ENCODE measurements at places on chromosomes 2 and 18.
A peak's percentile ranks its signal among the peaks of the same experiment; 100 is the strongest.

GRCh38 chr2:223819891-223820290 lies 17.5 kb downstream of the AP1S3 start:
- no peak for DNase-seq

GRCh38 chr18:60372132-60372531 lies 443 bp downstream of the MC4R start:
- no peak for DNase-seq

DNA sequence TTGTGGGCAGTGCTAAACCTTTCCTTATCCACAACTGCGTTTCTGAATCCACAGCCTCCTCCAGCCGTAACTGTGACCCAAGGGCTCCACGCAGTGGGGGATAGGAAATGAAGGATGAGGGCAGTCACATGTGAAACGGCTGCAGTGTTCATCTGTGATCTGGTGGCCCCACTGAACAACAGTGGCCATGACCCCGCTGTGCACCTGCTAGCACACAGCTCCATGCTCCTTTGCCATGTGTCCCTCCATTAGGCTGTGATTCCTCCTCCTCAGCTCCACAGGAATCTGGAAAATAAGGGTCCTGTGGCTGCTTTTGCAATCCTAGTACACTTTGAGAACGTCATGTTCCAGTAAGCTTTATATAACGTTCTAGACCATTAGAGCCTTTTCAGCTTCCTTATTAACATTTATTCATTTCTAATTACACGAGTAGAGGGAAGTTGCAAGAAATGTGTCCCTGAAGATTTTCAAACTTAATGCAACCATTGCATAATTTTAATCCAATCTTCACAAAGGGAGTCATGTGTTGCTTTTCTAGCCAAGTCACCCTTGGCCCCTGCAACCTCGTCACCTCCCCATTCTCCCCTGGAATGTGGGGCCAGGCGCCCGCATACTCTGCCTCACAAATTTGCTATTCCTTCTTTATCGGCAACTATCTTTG lies 7.1 kb upstream of the NAPG start:
- DNase-seq = peak; percentile 19

DNA sequence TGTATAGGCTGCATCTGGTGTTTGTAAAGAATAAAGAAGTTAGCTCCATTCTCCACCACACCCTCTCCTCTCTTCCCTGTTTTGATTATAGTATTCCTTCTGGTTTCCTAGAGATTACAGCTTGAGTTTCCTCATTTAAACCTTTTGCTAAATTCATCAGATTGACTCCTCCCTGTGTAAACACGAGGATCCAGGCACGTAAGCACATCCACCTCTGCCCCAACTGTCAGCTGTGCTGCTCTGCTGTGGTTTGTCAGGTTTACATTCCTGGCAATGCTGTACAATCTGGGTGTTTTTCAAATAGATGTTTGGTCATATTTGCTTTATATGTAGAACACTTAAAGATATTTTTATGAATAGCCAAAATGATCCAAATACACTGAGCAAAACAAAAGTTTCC lies 302.8 kb downstream of the PTGR3 start:
- no peak for DNase-seq

DNA sequence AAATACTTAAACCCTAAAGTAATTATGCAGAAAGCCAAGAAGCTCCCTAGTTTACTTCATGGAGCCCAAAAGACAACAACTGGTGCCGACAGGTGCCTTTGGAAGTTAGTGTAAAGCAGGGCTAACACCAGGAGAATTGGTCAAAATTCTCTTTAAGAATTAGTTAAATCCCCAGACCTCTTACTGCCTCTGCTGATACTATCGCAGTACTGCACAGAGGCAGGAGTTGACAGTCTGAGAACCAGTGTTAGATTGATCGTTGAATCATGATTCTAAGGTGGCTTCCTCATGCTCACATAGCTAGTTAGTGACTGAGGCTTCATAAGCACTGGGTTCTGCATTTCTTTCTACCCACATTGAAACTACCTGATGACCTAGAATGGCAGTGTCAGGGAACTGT lies 445.0 kb downstream of the XIRP2 start:
- DNase-seq = no peak

DNA sequence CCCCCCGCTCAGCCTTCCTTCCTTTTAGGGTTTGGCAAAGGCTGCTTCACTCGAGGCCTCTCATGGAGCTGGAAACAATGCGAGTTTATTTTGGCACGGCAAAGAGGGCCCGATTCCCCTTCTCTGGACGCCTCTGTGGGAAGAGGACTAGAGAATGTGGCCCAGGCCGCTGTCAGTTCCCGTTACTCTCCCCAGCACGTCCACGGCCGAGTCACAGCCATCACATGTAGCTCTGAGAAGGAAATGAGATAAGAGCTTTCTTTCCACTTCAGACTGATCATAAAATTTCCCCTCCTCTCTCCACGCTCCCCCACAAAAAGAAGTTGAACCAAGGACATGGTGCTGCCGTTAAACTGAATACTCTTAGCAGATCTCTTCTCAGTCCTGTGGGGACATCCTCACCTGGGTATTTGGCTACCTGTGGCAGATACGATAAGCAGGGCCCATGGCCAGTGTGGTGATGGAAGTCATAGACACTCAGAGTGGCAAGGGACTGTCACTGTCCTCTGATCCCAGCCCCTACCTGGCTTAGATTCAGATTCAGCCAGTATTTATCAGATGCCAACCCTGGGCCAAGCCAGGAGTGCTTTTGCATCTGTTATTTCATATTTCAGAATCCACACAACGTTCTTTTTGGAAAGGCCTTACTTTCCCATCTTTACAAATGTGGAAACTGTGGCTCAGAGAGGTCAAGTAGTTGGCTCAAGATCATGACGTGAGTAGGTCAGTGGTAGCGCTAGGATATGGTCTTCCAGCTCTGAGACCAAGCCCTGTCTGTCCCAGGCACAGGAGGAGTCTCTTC lies 101.2 kb downstream of the MCFD2 start:
- no peak for DNase-seq

- no peak for DNase-seq
Observed at GRCh38 chr2:148455791-148456190, 188.8 kb upstream of the EPC2 start.
